K562 (cell line): ENCODE measurements at places on chromosomes 4 and X. TPM values are rescaled to one million over a fixed set of nuclear protein-coding genes. Genes with fewer than 3 reads are reported as not detected.

Gene SLC6A8
- 76.7 and 77.6 TPM in 2 replicates for polyA plus RNA-seq

GRCh38 chr4:43331226-43332051 is 438.9 kb downstream of the GRXCR1 start:
- no peak for DNase-seq

GRCh38 chrX:12241026-12241425 is 102.8 kb downstream of the FRMPD4 start:
- DNase-seq = no peak

Gene TLR7
- not detected in 2 replicates for polyA plus RNA-seq

- DNase-seq = no peak
Measured at GRCh38 chr4:159283696-159284095, 180.8 kb downstream of the RAPGEF2 start.

Gene PROM1
- polyA plus RNA-seq = 0.05 TPM in 1 of 2 replicates, not detected in the other

GRCh38 chrX:130878350-130879341 is 24.4 kb downstream of the ENOX2 start:
- DNase-seq = no peak

DNA sequence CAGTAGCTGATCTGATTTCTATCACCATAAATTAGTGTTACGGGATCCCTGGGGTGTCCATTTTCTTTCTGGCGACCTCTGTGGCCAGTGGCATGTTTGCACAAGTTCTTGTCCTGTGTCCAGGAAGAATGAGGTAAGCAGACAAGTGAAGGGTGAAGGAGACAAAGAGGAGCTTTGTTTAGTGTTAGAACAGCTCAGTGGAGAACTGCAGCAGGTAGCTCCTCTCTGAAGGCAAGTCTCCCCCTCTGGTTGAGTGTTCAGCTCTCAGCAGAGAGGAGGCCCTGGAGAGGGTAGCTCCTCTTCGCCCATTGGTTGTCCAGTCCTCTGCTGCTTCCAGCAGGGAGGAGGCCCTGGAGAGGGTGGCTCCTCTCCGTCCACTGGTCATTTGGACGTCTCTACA is 47.2 kb downstream of the DMP1 start:
- DNase-seq = no peak

DNA sequence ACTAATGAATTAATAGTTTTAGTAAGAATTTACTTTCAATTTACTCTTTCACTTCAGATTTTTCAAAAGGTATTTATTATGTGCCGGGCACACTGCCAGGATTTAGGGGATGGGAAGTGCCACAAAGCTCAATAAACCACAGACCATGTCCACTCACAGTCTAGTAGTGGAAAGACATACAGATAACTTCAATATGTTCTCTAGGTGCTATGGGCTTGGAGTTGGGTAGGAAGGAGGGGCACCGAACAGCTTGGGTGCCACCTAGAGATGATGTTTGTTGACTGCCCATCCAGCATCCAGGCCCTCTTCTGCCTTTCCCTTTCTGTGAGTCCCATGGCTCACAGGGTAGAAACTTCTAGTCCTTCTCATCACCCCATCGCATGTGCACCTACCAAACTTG is 17.8 kb downstream of the MFAP3L start:
- DNase-seq = no peak

- DNase-seq = no peak
Measured at GRCh38 chrX:19392078-19392477, 48.4 kb downstream of the PDHA1 start.

- DNase-seq = no peak
Measured at GRCh38 chr4:127936974-127937373, 28.0 kb downstream of the MFSD8 start.

DNA sequence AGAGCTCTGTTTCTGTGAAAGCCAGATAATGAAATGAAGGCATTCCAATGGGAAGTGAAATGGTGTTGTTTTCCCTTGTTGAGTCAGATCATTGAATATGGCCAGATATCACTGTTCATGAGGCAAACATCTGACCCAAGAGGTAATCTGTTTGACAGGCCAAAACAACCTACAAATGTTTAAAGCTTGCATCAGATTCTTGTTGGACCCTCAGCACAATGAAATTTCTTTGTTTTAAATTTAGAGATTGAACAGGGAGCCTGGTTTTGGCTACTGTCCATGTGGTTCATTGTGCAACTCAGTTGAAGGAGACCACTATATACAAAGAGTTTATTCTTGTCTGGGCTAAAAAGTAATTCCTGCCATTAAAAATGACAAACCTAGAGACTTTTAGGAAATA is 159.1 kb downstream of the AFF2 start:
- DNase-seq = no peak
